NT2/D1 (cell line): ENCODE measurements at places on chromosomes 7 and 10.

DNA sequence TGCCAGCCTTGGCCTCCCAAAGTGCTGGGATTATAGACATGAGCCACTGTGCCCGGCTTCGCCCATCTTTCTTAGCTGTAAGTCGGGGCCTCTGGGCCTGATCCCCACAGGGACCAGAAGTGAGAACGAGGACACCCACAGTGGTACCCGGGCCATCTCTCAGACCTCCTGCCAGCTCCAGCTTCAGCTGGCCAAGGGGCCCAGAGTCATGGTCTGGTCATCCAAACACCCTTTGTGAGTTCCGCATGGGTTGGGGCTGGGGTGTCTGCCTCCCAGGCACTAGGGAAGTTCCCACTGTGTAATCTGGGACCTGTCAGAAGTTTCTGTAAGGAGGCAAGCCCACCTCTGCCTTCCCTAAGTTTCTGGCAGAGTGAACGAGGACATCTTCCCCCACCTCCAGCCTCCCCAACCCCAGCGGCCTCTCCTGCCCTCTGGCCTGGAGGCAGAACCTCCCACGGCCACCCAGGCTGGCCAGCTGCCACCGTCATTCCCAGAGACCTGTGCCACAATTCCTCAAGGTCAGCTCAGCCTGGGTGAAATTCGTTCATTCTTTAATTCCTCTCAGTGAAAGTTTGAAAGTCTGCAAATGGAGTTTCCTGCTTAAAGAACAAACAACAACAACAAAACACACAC, 19.5 kb upstream of the FOXL3 start:
- no peak for DNase-seq

DNA sequence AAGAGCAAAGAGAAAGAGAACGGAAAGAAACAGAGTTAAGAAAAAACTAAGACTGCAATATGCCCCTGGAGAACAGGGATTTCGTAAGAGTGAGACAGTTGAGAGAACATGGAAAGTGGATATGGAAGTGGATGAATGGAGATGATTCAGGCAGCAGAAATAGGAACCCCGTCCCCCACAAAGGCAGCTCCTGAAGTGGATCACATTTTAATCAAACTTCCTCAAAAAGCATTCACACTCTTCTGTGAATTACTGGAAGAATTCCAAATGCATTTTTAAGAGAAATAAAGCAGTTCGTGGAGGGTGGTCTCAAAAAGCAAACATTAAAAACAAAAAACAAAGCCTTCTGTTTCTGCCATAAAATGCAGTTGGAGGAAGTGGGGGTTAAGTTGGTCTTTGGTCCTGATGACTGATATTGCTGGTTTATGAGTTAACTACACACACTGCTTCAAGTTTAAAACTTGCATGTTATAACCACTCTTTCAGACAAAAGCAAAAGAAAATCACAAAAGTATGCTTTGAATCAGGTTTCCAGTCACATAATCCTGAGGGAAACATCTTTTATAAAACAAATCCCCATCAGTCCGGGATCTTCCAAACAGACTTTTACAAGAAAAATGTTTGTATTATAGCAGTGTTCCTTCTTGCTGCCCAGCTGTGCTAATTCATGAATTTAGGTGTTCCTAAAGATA, 214.3 kb downstream of the FANK1 start:
- no peak for DNase-seq

- no peak for DNase-seq
These were observed 90.4 kb downstream of the BMS1 start for GRCh38 chr10:42872865-42873435.

DNA sequence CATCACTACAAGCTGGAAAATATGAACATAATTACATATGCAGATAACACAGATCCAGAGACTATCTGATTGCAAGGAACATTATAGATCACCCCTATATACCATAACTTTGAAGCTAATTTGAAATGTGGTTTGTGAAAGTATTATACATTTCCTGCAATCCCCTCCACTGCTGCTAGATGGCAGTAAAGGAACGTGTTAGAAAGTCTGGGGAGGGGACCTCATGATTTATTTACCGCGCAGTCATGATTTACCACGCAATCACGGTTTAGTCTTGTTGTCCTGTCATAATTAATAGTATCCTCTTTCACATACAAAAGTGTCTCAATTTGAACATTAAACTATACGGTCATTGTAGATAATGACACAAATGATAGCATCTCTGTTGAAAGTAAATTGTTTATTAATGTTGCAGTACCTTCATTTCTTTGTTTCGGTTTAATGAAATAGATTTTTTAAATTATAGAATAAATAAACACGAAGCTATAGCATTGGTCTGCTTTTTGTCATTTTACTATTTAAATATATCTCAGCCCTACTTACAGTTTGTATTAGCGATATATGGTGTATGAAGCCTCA, 145.3 kb upstream of the PRSS1 start:
- DNase-seq, result peak; percentile 47

GRCh38 chr10:71204746-71205145, 7.6 kb upstream of the UNC5B start:
- no peak for DNase-seq

- peak; percentile 5 for DNase-seq
These were observed 35.3 kb downstream of the SLC16A9 start for GRCh38 chr10:59674215-59674836.

DNA sequence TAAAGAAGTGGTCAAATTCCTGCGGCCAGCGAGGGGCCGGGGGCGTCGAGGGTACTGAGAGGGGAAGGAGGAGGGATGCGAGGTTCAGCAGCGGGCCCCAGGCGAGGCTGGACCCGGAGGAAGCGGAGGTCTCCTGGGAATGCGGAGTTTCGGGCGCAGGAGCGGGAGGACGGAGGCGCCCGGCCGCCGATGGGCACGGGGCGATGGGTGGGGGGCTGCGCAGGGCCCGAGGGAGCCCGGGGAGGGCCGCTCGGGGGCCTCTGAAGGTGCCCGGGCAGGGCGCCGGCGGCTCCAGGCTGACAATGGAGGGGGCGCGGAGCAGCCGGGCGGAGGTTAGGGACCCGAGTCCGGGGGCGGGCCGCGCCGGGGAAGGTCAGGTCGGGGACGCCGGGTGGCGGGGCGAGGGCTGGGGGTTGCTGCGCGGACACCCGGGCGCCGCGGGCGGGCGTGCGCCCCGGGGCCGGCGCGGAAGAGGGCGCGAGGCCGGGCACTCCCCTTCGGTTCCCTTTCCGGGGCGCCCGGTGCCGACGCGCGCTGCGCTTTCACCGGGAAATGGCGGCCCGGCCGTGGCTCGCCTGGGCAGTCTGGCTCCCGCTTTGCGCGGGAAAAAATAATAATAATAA, 683 bp downstream of the MACROH2A2 start:
- DNase-seq, result no peak

DNA sequence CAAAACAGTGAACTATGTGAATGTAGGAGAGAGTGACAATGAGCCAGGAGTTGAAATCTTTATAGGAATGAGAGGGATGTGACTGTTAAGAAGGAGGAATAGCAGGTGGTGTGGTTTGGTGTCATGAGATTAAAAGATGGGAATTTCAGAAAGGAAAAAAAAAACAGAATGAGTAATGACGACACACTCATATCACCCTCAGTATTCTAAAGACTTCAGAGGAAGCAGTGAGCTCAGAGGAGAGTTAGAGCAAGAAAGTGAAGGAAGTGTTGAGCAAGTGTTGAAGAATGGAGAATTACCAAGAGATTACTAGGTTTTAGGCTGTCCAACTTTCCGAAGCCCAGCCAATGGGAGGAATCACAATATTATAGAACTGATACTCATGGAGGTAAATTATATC, 220.5 kb upstream of the HGF start:
- no peak for DNase-seq

DNA sequence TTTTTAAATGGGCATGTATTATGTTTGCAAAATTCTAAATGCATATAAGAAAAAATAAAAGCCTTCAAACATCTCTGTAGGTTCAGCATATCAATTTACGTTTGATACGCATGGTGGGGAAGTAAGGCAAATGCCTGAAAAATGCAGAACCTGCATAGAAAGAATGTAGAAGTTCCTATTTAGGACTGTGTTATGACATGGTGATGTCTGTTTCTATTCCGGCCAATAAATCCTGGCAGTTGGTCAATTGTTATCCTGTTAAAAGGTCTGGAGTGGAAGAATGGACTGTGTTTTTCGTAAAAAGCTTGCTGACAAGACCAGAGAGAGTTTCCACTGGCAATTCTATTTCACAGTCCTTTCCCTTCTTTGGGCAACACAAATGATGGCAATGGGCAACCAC, 49.6 kb upstream of the CAV2 start:
- no peak for DNase-seq

DNA sequence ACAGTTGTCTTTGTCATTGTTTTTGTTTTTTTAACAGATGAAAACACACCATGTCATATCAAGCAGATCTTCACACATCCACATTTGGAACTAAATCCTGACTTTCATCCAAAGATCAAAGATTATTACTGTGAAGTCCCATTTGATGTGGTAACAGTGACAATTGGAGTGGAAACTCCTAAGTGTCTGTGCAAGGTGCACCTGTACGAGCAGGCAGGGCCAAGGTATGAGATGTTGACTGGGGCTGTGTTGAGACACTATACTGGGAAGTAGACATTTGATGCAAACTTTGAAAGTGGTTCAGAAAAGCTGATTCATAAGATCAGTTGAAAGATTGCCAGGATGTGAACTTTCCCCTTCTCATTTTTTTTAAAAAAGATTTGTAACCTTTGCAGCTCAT, 152.3 kb downstream of the CPED1 start:
- no peak for DNase-seq

GRCh38 chr10:129870474-129870757, 93.7 kb downstream of the EBF3 start:
- DNase-seq, result no peak

DNA sequence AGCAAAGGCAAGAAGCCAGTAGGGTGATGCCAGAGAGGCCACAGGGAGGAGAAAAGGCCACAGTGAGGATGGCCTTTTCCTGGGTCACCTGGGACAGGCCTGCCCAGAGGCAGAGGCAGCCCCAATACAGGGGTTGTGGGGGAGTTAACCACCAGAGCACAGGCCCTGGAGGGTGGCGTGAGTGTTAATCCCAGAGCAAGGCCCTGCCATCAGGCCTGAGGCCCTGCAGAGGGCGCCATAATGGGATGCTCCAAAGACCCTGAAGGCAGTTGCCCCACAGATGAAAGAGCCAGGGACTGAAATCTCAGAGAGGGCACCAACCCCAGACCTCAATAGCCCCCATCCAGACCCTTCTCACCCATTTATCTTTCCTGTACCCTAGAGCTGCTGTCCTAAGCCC, 23.9 kb downstream of the SLC13A4 start:
- DNase-seq, result peak; percentile 42

DNA sequence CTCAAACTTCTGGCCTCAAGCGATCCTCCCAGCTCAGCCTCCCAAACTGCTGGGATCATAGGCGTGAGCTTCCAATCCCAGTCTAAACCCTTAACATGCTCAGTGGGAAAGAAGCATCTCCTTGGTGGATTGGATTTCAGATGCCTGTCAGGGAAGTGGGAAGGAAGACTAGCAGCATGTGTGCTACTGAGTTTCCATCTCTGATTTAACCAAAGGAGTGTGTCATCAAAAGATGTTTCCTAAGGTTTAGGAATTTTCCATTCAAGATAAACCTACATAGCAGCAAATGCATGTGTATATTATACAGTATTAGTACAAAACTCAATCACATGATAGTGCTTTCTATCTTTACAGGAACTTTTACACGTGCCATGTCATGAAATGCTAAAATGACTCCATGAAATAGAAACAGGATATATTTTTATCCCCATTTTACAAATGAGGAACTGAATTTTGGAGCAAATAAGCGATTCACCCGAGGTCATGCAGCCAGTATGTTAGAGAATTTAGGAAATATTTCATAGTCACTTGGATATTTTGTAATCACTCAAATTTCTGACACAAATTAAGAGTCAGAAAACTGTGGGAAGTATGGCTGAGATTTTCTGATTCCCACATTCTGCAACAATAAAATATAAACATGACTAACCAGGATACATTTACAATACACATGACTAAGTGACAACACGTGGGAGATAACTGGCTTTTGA, 11.4 kb upstream of the TMEM26 start:
- no peak for DNase-seq

- DNase-seq, result no peak
These were observed 265.1 kb downstream of the ZEB1 start for GRCh38 chr10:31584098-31584631.

- DNase-seq, result no peak
These were observed 151.1 kb downstream of the DGKB start for GRCh38 chr7:14751461-14751860.

- DNase-seq, result no peak
These were observed 29.0 kb upstream of the BMS1 start for GRCh38 chr10:42753507-42754154.

DNA sequence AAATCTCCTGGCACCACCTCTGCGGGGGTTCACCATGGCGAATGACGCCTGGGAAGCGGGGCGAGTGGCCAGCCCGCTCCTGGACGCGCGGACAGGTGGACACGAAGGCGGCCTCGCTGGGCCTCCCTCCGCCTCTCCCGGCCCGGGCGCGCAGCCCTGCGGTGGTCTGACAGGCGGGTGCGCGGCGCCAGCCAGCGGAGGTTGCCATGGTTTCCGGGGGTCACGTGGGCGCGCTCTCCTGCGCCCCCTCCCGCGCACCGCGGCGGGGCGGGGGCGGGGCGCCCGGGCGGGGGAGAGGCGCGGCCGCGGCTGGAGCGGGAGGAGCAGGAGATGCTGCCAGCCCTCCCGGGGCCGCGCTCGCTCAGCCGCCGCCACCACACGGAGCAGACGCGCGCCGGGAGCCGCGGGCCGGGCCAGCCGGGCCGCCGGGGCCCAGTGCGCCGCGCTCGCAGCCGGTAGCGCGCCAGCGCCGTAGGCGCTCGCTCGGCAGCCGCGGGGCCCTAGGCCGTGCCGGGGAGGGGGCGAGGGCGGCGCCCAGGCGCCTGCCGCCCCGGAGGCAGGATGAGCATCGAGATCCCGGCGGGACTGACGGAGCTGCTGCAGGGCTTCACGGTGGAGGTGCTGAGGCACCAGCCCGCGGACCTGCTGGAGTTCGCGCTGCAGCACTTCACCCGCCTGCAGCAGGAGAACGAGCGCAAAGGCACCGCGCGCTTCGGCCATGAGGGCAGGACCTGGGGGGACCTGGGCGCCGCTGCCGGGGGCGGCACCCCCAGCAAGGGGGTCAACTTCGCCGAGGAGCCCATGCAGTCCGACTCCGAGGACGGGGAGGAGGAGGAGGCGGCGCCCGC, at the start of gene PRKAR2B:
PRKAR2B (plus strand) TSS at position 359 of the 848 bp plus-strand sequence; CDS start at position 562, 203 bp downstream.
- DNase-seq, result peak; percentile 63
